ENCODE measurements at places on chromosomes 16 and 17.

DNA sequence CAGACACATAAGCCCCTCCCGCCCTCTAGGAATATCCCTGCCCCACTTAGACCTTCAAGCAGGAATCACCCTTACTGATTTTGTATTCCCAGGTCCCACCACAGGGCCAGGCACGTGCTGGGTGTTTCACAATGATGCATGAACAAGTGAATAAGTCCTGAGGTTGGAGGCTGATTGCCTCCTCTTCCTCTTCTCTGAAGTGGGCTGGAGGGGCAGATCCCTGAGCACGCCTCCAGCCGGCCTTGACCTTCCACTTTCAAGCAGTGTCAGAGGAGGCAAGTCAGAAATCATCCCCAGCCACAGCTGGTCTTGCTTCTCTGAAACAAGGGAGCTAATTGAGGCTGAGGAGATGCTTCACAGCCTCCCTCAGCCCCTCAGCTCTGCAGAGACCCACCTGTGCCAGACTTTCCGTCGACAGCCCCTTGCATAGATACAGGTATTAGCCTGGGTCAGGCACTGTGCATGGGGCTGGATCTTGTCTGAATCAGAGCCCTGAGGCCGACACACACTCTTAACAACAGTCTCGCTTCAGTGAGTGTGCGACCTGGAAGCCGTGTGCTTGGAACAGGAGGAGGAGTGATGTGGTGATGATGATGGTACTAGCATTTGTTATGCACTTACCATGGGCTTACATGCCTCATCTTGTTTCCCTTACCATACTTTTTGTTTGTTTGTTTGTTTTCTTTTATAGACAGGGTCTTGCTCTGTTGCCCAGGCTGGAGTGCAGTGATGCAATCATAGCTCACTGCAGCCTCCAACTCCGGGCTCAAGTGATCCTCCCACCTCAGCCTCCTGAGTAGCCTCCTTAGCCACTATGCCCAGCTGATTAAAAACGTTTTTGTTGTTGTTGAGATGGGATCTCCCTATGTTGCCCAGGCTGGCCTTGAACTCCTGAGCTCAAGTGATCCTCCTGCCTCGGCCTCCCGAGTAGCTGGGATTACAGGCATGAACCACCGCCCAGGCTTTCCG is 15.0 kb downstream of the MRM1 start:
- DNase-seq, result no peak

- no peak for DNase-seq
These were observed 25.5 kb upstream of the CDC42EP4 start for GRCh38 chr17:73337330-73337710.

GRCh38 chr17:66514227-66514806 is 211.9 kb downstream of the PRKCA start:
- peak; percentile 35 for DNase-seq

DNA sequence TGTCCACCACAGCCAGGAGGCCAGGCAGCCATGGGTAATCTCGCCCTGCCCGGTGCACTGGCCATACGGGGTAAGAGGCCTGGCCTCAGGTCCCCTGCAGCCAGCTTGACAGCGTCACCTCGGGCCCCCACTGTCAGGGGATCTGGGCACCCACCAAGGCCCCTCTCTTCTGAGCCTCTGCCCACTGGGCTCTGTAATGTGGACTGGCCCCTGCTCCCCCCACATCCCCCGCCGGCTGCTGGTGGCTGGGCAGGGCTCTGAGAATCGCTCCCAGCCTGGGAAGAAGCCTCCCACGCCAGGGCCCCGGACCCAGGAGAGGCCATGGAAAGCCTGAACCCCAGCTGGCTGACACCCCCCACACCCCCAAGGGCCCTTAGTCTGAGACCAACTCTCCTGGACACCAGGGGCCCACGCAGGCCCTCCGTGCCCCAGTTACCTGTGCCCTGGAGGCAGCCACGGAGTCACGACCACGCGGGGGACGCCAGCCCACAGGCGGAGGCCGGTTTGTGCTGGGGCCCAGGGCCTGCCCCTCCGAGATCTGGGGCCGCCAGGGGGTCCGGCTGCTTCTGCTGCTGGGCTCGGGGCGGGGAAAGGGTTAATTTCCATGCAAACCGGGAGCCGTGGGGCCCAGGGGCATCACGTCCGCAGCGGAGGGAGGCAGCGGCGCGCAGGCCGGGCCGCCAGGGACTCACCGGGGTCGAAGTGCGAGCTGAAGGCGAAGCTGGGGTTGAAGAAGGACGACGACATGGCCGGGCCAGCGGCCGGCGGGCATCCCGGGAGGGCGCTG is at the start of gene PVALEF:
PVALEF (plus strand) TSS at position 262 of the 787 bp plus-strand sequence. CDS start 15,720 bp downstream, outside the sequence.
- DNase-seq, result peak; percentile 54

GRCh38 chr16:86363836-86364618 is 146.3 kb upstream of the FOXF1 start:
- DNase-seq, result no peak

GRCh38 chr16:69424935-69425784 is 741 bp downstream of the CYB5B start:
- DNase-seq, result no peak

- no peak for DNase-seq
These were observed 3.2 kb downstream of the CCR7 start for GRCh38 chr17:40561871-40562611.

DNA sequence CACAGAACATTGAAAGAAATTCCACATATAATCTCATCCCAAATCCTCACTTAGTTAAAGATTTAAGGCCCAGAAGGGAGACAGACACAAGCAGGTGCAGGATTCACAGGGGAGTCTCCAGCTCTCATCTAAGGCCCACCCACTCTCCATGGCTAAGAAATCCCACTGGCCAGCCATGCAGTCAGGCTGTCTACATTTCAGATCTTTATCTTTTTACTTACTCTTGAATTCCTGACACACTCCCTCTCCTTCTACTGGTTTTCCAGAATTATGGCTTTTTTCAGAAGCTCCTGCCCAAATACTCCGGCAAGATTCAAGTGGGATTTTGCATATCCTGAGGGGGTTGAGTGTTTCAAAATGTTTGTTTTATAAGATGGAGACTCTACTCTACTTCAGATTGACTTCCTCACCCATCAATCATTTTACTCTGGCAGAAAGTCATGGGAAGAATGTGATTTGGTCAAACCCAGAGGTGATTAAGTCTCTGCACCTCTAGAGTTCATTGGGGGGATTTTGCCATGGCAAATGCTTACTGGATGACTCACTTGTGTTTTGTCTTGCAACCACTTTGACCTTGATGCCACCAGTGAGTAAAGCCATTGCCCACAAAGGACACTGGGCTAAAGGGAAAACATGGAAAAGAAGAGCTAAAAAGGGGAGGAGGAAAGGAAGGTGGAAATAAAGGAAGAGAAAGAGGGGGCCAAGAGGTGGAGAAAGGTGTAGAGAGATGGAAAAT is 688.8 kb upstream of the SALL1 start:
- DNase-seq, result no peak

GRCh38 chr17:74779501-74779900 is 3.4 kb upstream of the NAT9 start:
- no peak for DNase-seq

DNA sequence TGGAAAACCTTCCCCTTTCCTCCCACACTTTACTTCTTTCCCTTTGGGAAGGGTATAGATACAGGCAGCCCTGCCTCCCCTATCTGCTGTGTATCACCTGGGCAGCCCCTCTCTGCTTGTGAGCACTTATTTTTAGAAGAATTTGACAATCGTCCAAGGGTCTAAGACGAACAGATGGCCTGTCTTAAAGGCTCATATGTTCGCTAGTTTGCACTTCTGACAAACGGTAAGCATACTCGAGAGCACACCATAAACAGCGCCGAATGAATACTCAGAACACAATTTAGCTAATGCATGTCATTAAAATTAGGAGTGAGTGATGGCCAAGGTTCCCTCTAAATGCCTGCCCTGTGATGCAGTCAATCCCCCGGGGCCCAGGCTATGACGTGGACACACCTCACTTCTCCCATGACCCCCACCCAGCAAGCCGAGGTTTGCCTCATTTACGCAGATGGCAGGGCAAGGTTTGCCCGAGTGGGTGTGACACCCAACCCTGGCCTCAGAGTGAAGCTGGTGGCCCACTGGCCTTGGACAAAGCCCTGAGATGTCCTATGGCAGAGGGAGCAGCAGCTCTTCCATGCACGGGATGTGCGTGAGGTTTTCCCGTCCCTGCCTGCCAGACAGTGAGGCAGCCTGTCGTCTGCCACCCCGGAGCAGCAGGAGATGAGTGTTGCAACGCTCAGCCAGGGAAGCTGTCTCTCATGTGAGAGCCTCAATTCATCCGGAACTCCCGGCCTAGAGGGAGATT is 125.2 kb downstream of the C16orf78 start:
- DNase-seq, result no peak

DNA sequence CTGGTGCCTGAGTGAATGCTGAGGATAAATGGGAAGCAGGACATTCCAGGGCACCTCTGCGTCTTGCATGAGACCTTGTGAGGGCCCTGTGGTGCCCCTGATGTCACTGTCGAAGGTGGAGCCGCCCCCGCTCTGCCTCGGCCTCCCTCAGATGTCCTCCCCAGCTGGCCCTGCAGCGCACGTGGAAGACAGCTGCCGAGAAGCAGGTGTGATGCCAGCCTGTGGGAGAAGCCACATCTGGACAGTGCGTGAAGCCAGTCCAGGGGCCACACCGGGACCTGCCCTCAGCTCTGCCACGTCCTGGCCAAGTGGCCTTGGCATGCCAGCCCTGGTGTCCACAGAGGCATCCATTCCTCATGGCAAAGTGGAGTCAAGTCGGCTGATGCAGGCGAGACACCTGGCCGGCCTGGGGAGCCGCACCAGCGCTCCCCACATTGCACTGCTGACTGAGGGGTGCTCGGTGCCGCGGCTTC is 21.6 kb upstream of the METRNL start:
- DNase-seq, result no peak

GRCh38 chr16:67463059-67463458 is 17.9 kb downstream of the ATP6V0D1 start:
- DNase-seq, result peak; percentile 39

- no peak for DNase-seq
These were observed 7.0 kb downstream of the DERL2 start for GRCh38 chr17:5478992-5479391.

DNA sequence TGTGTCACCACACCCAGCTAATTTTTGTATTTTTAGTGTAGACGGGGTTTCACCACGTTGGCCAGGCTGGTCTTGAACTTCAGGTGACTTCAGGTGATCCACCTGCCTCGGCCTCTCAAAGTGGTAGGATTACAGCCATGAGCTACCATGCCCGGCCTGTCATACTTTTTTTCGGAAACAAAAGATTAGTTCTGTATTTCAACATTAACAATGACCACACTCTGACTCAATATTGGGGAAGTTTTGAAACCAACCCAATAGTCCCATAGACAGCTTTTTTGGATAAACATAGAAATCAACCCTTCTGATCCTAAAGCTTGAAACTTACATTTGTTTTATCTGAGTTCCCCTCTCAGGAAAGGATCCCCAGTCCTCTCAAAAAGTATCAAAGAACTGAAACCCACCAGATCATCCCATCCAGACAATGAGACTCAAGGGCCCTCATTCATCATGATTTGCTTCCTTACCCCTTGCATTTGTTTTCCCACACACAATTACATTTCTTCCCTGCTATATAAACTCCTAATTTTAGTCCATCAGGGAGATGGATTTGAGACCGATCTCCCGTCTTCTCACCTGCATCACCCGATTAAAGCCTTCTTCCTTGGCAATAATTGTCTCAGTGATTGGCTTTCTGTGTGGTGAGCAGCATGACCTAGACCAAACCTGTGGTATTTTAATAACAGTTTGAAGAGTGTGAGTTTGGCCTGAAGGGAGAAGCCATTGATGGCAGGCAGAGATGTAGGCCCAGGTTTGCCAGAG is 7.2 kb upstream of the AGRP start:
- DNase-seq, result peak; percentile 25

DNA sequence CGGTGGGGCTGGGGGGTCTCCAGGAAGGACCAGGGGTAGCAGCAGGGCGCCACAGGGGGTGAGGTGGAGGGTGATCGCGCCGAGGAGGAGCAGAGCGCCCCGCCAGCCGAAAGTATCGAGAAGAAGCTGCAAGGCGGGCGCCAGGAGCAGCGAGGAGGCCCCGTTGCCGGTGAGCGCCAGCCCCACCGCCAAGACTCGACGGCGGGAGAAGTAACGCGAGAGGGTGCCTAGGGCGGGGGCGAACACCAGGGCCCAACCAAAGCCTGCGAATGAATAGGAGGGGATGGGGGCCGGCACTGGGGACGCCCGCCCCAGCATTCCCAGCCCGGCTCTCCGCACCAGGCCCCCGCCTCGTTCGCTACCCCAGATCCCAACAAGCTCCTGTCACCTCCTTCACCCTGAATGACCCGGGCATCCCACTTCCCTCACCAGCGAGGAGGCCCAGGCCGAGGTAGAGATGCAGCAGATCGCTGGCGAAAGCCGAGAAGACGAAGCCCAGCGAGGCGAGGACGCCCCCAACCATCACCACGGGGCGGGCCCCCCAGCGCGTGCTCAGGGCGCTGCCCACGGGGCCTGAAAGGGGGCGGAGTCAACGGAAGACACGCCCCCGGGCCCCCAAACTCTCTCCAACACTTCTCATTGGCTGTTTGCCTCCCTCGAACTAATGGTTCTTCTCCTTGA is 1.3 kb downstream of the SLC16A11 start:
- DNase-seq, result no peak

DNA sequence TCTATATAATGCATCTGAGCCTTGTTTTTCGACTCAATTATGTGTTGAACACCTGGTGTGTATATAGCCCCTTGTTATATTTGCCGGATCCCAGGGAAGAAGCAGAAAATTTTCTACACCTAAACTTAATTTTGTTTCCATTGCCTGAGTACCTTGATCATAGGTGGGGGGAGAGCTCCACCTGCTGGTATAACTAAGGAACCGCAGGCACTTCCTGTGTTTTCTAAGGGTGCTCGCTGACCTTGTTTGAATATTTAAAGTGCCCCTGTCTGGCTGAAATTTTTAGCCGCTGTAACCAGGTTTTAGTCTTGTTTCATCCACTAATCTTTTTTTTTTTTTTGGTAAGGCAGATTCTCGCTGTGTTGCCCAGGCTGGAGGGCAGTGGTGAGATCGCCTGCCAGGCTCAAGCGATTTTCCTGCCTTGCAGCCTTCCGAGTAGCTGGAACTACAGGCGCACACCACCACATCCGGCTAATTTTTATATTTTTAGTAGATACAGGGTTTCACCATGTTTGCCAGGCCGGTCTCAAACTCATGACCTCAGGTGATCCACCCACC is 6.5 kb upstream of the NUBP1 start:
- peak; percentile 80 for DNase-seq

- DNase-seq, result peak; percentile 90
These were observed 28.0 kb downstream of the ZCCHC14 start for GRCh38 chr16:87464691-87465300.

DNA sequence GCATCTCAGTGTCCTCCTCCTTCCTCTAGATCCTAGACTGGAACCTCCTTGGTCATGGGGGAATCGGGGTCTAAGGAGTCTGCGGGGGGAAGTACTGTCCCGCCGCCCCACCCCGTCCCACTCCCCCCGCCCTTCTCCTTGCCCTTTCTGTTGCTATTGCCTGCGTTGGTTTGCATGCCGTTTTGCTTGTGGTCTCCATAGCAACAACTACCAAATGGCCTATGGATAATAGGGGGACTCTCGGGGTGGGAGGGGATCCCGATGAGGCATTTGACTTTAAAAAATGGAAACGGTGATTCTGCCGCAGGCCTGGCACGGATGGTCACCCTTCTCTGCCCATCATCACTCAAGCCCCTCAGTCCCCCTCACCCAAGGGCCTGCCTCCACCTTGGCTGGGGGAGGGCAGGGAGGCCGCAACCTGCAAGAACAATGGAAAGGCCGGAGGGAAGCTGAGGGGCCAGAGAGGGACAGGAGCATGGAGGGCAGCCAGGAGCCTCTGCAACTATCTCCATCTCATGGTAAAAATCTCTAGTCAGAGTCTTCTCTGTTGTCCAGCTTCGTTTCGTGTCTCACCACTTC is 231.4 kb upstream of the TNRC6C start:
- no peak for DNase-seq

GRCh38 chr16:24807301-24807700 is 38.5 kb upstream of the SLC5A11 start:
- no peak for DNase-seq

- no peak for DNase-seq
These were observed 57.6 kb upstream of the SOX9 start for GRCh38 chr17:72063262-72063661.

Measured in AG20443 (cell line).